Non-pigmented ciliary epithelial cell (primary cell): ENCODE measurements at places on chromosomes 5 and 9.

DNA sequence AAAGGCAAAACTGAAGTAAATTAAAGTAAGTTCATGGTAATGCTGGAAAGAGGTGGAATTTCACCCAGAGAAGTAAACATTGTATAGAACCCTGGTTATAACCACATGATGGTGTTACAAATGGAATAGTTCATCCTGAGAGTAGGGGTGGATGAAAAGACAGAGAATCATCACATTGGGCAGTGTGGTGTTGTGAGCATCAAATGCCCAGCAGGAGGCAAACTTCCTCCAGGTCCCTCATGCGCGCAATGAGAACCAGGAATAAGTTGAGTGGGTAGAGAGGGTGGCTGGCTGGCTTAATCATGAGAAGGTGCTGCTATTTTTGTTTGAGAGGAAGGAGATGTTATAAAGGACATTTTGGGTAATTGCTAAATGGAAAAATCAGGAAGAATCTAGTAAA, 163.3 kb upstream of the HMHB1 start:
- DNase-seq = no peak

GRCh38 chr5:106894964-106895363, 775.8 kb downstream of the EFNA5 start:
- peak; percentile 45 for DNase-seq

- no peak for DNase-seq
These were observed 124.9 kb downstream of the TMEM161B start for GRCh38 chr5:88143693-88144218.

GRCh38 chr9:36976371-36977030, 57.6 kb downstream of the PAX5 start:
- no peak for DNase-seq

DNA sequence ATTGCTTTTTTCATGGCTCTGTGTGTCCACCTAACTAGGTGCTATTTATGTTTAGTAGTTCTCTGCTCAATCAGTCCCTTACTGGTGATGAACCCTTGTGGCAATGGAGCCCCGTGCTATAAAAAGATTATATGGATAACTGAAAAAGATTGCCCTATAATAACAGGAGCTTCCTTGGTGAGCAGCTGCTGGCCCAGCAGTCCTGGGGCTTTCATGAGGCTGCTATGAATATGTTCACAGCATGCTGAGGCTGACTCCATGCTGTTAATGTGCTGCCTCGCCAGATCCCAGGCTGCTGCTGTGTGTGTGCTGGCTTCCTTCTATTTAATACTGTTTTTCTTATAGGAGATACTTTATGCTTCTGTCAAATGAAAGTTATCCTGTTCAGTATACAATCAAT, 357.5 kb downstream of the TAF11L14 start:
- DNase-seq = no peak

DNA sequence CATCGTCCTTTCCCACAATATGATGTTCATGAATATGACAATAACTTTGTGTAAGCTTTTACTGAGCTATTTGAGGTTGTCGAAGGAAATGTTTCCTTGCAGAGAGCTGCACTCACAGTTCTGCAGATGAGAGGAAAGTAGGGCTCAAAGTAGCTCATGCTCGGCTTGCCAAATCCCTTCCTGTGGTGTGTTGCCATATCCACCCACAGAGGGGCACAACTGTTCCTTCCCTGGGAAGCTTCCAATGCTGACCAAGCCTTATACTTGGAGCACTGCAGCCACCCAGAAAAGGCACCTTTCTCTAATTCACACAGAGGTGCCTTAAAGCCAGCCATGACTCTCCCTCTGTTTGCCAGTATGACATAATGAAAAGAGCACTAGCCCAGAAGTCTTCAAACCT, 390.3 kb downstream of the CAAP1 start:
- no peak for DNase-seq

DNA sequence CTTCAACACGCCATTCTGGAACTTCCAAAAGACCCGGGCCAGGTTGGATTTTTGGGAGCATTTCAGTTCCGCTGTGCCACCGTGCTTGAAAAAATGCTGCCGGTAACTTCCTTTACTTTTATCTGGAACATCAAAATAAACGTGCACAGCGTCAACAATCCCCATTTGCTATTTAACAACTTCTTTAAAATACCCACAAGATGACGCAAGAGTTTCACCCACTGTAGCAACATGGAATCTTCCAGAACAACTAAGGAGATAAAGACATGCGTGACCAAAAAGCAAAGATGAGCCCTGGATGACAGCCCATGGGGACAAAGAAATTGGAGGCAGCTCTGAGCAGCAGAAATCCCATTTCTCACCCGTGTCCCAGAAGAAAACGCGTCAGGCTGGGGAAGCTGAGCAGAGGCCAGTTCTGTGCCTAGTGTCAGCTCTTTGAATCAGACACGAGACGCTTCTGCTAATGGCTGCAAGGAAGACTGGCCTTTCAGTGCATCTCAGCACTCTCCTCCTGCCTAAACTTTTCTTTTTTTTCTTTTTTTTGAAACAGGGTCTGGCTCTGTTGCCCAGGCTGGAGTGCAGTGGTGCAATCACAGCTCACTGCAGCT, 61.3 kb downstream of the SECISBP2 start:
- no peak for DNase-seq

DNA sequence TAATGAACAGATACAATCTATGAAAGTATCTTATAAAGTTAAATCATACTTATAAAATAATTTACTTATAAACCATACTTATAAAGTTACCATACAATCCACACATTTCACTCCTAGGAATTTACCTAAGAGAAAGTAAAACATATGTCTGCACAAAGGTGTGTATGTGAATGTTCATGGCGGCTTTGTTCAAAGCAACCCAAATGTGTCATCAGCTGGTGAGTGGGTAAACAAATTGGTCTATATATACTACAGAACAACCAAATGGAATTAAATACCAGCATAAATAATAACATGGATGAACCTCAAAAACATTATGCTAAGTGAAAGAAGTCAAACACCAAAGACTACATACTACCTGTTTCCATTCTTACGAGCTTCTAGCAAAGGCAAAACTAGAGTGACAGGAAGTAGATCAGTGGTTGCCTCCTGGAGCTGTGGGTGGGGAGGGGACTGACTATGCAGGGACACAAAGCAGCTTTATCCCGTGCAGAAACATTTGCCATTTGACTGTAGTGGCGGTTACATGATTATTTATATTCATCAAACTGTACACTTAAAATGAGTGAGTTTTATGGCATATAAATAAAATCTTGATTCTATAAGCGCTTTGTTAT, 10.6 kb downstream of the TRAF1 start:
- no peak for DNase-seq

- no peak for DNase-seq
These were observed 496.8 kb downstream of the MAT2B start for GRCh38 chr5:164002214-164002613.
